ENCODE measurements at places on chromosomes 1 and 21.
A peak's percentile ranks its signal among the peaks of the same experiment; 100 is the strongest.

DNA sequence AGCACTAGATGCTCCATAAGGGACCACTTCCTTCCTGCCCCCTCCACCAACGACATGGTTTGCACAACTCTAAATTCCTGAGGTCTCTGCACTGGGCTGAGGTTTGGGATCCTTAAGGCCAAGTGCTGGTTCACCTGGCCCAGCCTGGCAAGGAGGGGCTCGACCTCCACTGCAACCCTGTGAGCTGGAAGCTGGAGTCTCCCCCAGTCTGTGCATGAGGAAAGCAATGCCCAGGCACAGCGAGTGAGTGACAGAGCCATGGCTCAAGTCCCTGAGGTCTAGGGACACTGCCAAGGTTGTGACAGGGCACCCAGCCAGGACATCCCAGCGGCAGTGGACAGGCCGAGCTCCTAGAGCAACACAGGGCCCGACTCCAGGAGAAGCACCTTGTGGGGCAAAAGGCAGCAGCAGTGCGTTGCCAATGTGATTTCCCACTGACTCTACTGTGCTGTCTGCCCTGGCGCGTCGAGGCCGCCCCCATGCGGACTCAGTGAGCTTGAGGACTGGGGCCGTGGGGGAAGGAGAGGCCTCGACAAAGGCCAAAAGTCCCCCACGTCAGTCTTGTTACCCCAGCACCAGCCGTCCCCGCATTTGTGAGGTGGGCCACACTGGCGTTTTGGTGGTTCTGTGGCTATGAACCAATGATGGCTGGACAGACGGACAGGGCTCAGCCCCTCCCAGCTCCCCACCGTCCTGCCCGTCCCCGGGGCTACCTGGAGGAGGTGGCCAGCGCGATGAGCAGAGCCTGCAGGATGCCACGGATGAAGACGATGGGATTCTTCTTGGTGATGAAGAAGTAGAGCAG, 30.0 kb downstream of the PODN start:
- DNase-seq: no peak

DNA sequence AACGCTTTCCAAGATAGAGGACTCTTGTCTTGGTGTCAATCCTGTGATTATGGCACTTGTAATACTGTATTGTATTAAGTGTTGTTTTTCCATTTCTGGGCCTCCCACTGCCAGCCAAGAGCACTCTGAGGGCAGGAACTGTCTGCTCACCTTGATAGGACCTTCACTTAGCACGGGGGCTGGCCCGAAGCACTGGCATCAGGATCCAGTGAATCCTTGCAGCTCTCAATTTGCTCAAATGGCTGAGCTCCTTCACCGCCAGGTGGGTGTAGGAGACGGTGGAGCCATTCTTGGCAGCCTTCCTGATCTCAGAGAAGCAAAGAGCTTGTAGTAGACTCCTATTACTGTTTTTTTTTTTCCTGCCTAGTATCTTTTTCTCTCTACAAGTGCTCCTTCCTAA, 17.7 kb downstream of the MECR start:
- no peak for DNase-seq

GRCh38 chr1:55156093-55156492, 59.1 kb downstream of the USP24 start:
- no peak for DNase-seq

- DNase-seq: no peak
Observed at GRCh38 chr1:175195798-175196197, 3.2 kb upstream of the KIAA0040 start.

DNA sequence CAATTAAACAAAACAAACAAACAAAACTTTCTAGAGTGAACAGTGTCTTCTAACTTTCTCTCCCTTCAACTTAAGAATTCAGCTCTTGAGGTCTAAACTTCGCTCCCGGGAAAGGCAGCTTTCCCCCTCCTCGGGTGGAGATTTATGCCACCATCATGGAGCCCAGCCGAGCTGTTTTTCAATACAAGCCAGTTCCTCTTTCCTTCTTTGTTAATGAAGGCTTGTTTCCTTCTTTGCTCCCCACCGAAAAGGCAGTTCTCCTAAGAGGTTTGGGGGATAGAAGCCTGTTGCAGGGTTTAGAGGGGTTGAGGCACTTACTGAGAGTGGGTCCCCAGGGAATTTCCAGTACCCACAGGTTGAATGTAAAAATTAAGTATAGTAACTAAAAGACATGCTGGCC, 26.5 kb downstream of the OLIG1 start:
- no peak for DNase-seq

DNA sequence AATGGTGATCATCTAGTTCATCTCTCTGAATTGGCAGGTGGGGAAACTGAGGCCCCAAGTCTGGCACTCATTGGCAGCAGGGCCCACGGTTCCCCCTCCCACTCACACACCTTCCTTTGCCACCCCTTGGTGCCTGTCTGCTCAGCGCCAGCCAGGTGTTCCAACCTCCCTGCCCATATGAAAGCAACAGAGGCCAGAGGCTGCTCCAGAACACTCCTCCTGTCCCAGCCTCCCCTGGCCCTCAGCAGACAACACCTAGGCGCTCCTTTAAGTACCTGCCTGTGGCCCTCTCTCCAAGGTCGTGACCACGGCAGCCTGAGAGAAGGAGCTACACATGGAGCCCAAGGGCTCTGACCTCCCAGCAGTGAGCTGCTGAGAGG, 362.3 kb upstream of the VAMP3 start:
- no peak for DNase-seq

GRCh38 chr1:56817716-56818463, 1.3 kb downstream of the FYB2 start:
- DNase-seq: no peak

GRCh38 chr1:57461405-57461804, 37.5 kb upstream of the DAB1 start:
- DNase-seq: no peak

DNA sequence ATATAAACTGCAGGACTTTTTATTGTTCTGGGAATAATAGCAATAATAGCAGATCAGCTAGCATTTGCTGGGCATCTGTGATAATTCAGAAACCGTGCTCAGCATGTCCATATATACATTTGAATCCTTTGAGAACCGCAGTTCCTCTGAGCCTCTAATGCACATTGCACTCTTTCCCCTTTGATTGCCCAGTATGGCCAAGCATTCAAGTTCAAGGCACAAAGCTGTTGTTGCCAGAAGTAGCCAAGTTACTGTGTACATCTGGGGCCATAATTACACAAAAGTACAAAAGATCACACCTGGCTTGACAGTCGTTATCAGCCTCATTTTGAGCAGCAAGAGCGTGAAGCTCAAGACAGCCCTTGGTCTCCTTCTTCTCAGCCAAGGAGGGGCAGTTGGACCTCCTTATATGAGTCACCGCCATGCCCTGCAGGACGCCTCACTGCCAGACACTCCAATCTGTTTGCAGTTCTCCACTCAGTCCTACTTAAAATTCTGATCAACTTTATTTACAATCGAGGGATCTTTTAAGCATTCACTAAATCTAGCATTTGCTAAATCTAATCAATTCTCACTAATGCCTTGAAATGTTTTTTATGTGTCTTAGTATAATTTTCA, 216.0 kb downstream of the SLC35F3 start:
- DNase-seq: no peak

- no peak for DNase-seq
Observed at GRCh38 chr1:150764617-150765101, 919 bp downstream of the CTSS start.

- DNase-seq: no peak
Observed at GRCh38 chr1:220044678-220045355, 1.5 kb downstream of the EPRS1 start.

DNA sequence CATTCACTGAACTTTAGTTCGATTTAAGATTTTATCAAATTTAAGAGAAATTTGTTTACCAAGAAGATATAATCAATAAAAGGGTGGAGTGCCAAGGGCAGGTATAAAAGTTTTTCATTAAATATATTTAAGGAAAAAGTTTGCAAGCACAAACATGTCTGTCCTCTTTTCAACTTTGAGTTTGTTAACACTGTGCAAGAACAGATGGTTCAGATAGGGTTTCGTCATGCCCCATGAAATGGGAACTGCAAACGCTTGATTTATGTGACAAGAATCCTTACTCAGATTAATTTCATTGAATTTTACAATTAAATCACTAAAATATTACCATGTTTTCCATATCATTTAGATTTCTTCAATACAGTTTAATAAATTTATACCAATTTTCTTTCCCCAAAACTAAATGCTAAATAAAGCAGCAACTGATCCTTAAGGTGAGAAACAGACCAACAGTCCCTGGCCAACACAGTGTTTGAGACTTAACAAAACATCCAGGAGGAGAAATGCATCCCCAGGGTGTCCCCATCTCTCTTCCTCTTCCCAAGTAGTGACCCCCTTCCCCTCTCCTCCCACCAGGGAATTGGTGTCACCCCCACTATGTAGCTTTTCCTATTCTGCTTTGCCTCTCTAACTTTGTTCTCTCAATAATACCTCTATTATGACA, 292.9 kb downstream of the LTN1 start:
- no peak for DNase-seq

DNA sequence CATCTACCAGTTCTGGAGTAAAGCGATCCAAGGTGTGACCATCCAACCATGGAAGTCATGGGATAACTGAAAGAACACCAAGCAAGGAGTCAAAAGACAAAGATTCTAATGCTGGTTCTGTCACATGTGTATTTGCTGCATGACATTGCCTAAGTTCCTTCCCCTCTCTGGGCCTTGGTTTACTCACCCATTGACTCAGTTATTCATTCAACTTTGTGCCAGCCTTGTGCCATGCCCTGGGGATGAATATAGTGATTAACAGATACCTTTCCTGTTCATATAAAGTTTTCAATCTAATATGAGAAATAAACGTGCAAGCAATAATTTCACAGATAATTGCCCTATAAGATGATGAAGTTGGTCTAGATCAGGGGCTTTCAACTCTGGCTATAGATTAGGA, 33.0 kb upstream of the CAMK1G start:
- no peak for DNase-seq

- DNase-seq: no peak
Observed at GRCh38 chr21:34935452-34935851, 113.7 kb downstream of the RUNX1 start.

- peak; percentile 46 for DNase-seq
Observed at GRCh38 chr1:237012788-237013383, 8.6 kb upstream of the MT1HL1 start.

DNA sequence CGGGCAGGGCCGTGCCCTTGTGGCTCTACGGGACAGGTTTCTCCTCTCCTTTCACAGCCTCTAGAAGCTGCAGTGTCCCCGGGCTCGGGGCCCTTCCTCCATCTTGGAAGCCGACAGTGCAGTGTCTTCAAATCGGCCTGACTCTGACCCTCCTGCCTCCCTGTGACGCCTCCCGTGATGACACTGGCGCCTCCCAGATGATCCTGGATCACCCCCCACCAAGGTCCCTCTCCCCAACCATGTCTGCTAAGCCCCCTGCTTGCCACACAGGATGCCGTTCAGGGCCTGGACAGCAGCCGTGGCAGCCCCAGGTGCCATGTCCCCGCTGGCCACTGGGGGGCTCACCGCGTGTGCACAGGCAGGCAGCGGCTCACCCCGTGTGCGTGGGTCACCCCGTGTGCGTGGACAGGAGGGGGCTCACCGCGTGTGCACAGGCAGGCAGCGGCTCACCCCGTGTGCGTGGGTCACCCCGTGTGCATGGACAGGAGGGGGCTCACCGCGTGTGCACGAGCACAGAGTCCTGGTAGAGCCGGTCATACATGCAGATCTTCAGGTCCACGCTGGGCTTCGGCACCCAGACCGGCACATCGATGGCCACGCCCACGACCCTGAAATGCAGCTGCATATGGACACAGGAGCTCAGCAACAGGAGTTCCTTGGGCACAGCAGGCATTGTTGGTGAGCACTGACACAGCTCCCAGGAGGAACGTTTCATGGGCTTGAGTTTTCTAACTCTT, 24.9 kb upstream of the TMEM52 start:
- DNase-seq: no peak

- no peak for DNase-seq
Observed at GRCh38 chr1:179996099-179996498, 41.5 kb downstream of the CEP350 start.

GRCh38 chr1:160883581-160884513, 1.1 kb downstream of the ITLN1 start:
- no peak for DNase-seq

GRCh38 chr1:207067185-207067584, 14.1 kb downstream of the PFKFB2 start:
- no peak for DNase-seq

GRCh38 chr1:78687315-78687714, 37.7 kb downstream of the IFI44 start:
- DNase-seq: no peak

DNA sequence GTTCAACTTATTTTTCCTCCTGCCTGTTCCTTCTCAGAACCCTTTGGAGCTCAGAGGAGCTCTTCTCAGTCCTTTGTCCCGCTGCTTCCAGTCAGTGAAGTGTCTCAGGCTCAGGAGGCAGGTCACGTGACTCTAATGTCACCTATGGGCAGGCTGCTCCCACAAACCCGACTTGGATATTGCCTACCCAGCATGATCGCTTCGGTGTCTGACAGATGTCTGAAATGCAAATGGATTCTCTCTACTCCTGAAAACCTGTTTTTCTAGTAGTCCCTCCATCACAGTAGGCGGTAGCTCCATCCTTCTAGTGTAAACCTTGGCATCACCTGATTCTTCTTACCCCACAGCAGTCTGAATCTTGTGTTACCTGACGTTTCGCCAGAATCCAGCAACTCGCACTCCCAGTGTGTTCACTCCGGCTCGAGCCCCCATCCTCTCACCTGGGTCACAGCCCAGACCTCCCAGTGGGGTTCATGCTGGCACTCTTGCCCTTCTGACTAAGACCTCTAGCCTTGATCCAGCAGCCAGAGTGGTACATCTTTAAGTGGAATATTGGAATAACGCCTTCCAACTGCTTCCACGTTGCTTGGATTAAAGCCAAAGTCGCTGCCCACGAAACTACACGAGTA, 5.4 kb downstream of the PADI6 start:
- DNase-seq: no peak

- DNase-seq: no peak
Observed at GRCh38 chr1:9244501-9245229, 10.1 kb downstream of the H6PD start.

- DNase-seq: no peak
Observed at GRCh38 chr1:87899017-87899416, 570.3 kb downstream of the LMO4 start.

GRCh38 chr1:89276690-89277089, 4.0 kb upstream of the GBP5 start:
- DNase-seq: no peak

- DNase-seq: no peak
Observed at GRCh38 chr1:231781892-231782291, 155.3 kb downstream of the DISC1 start.

GRCh38 chr1:19577036-19577435, 67.1 kb upstream of the NBL1 start:
- no peak for DNase-seq

DNA sequence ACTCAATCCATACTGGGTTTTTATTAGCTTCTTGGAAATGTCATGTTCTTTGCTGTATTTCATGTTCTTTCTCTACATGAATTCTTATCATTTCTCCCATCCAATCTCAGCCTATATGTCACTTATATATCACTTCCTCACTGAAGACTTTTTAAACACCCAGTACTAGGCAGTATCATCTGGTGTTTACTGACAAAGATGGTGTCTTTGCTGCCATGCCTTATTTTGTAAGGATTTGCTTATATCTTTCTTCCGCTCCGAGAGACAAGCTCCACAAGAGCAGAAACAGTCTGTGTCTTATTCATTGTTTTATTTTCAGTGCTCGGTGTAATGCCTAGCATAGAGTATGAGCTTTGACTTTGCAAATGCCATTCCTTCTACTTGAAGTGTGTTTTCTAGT, 30.2 kb downstream of the F13B start:
- no peak for DNase-seq

Data from NCI-H2081 treated with DMSO at 0.1 percent for 48 hours (cell line).